Hepatocyte (in vitro differentiated cells): ENCODE measurements at places on chromosomes 6 and 20. TPM values are rescaled to one million over a fixed set of nuclear protein-coding genes. Genes with fewer than 3 reads are reported as not detected.

DNA sequence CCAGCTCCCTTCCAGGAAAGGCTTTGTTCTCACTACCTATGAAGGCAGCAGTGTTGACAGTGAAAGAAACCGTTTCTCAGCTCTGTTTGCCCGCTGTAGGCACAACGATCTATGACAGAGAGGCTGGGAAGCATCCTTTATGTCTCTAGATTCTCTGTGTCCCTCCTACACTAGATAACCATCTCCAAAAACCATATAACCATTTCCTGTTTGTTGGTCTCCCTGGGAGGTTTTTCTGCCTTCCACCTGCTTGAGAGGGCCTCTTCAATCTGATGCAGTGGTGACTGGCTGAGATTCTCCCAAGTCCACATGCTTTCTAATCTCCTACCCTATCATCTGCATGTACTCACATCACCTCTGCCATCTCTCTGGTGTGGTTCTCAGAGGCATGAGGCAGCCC, 32.0 kb upstream of the TMEM217 start:
- H3K4me1 ChIP-seq: no peaks in the 10 kb centered on the region
- H3K36me3 ChIP-seq: peaks cover 2% of the 10 kb centered on the region
- H3K27me3 ChIP-seq: no peaks in the 10 kb centered on the region
- DNase-seq: no peak
- no peak overlapping the region for H3K27ac ChIP-seq
- no peak overlapping the region for H3K4me3 ChIP-seq

DNA sequence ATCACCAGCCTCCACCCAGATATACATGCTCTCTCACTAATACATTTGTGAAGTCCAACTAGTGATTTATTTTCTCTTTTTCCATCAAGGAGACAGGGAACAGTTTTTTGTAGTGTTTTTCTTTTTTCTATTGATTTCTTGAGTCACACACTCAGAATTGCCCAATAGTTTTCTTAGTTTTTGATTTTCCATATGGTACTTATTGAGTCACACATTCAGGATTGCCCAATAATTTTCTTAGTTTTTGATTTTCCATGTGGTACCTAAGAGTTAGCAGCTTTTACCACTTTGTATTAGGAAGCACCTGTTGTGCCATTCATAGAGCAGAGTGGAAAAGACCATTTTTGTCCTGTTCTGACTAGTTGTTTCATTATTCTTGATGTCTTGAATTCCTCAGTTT, 1268.8 kb downstream of the EPHA7 start:
- H3K4me1 ChIP-seq: no peaks in the 10 kb centered on the region
- H3K4me3 ChIP-seq: no peak overlapping the region
- H3K27me3 ChIP-seq: no peaks in the 10 kb centered on the region
- no peak overlapping the region for H3K27ac ChIP-seq

Gene CD40
- 2.8 and 3.2 TPM in 2 replicates for total RNA-seq

- DNase-seq: no peak
- no peaks in the 10 kb centered on the region for H3K4me1 ChIP-seq
- H3K36me3 ChIP-seq: no peaks in the 10 kb centered on the region
- H3K4me3 ChIP-seq: no peak overlapping the region
Observed at GRCh38 chr20:7989379-7989778, 30.2 kb downstream of the TMX4 start.

DNA sequence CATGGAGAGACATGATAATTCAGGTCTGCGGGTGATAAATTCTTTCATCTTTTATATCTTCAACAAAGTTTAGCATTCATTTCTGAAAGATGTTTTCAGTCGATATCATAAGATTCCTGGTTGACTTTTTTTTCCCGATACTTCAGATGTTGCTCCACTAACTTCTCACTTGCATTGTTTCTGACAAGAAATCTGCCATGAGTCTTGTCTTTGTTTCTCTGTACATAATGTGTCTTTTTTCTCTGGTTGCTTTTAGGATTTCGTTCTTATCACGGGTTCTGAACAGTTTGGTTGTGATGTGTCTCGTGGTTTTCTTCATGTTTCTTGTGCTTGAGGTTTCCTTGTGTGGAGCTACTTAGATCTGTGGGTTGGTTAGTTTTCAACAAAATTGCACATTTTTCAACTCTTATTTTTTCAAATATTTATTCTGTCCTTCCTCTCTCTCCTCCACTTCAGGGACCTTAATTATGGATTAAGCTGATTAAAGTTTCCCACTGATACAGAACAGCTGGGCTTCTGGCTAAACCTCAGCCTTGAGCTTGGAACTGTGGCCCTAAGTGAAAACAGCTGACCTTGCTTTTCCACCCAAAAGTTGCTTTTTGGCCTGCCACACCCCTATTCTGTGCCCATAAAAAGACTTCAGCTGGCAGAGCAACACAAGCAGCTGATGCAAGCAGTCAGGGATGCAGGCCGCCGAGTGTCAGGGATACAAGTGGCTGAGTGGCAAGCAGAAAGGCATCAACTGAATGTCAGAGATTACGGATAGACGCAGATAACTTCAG, 97.9 kb upstream of the SNX9 start:
- no peak overlapping the region for H3K27ac ChIP-seq
- no peaks in the 10 kb centered on the region for H3K36me3 ChIP-seq
- no peaks in the 10 kb centered on the region for H3K4me1 ChIP-seq
- no peaks in the 10 kb centered on the region for H3K27me3 ChIP-seq
- H3K4me3 ChIP-seq: no peak overlapping the region
- no peak for DNase-seq

- no peaks in the 10 kb centered on the region for H3K27me3 ChIP-seq
- DNase-seq: peak; percentile 17
- H3K4me3 ChIP-seq: peak overlapping the region; percentile 73
- H3K4me1 ChIP-seq: peaks cover 31% of the 10 kb centered on the region
- H3K27ac ChIP-seq: peak overlapping the region; percentile 98
Observed at GRCh38 chr6:146545581-146545980, 1.9 kb downstream of the RAB32 start.

- DNase-seq: no peak
- H3K27ac ChIP-seq: peak overlapping the region; percentile 70
- H3K27me3 ChIP-seq: no peaks in the 10 kb centered on the region
- no peak overlapping the region for H3K4me3 ChIP-seq
- H3K36me3 ChIP-seq: no peaks in the 10 kb centered on the region
Observed at GRCh38 chr6:35600659-35601125, 88.0 kb upstream of the TULP1 start.

Gene ANKRD66
- not detected in 2 replicates for total RNA-seq

Gene ANGPT4
- total RNA-seq: not detected in 2 replicates

GRCh38 chr6:52718550-52718949, 44.7 kb downstream of the GSTA2 start:
- no peak for DNase-seq
- H3K4me1 ChIP-seq: no peaks in the 10 kb centered on the region
- no peak overlapping the region for H3K4me3 ChIP-seq
- H3K27me3 ChIP-seq: no peaks in the 10 kb centered on the region
- no peak overlapping the region for H3K27ac ChIP-seq

DNA sequence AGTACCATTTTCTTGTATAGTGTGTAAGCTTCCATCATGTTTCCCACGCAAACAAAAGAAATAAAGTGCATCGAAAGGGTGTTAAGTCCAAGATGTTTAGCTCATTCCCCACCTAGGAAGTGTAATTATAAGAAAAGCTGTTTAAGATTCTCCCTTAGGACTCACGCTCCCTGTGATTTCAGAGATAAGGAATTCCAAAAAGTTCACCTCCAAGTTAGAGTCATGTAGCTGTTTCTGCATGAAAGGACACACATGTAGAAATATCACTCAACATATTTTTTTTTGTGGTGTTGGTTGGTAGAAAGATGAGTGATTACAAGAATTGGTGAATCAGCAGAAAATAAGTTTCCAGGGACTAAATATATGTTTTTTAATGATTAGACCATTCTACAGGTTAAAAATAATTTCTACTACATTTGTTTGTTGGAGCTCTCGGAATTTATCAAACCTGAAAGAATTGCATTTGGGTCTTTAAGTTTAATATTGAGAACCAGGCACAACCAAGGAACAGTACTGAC, 10.4 kb downstream of the OPN5 start:
- no peak overlapping the region for H3K4me3 ChIP-seq
- DNase-seq: no peak
- H3K27me3 ChIP-seq: no peaks in the 10 kb centered on the region
- H3K27ac ChIP-seq: no peak overlapping the region
- H3K36me3 ChIP-seq: no peaks in the 10 kb centered on the region
- no peaks in the 10 kb centered on the region for H3K4me1 ChIP-seq

- no peak for DNase-seq
- H3K36me3 ChIP-seq: no peaks in the 10 kb centered on the region
- H3K4me1 ChIP-seq: no peaks in the 10 kb centered on the region
- peak overlapping the region; percentile 19 for H3K27ac ChIP-seq
- no peaks in the 10 kb centered on the region for H3K27me3 ChIP-seq
Observed at GRCh38 chr20:45945678-45946148, 11.2 kb downstream of the PCIF1 start.

GRCh38 chr20:10505827-10506226, 70.7 kb downstream of the SLX4IP start:
- no peaks in the 10 kb centered on the region for H3K36me3 ChIP-seq
- no peak overlapping the region for H3K4me3 ChIP-seq
- H3K27me3 ChIP-seq: no peaks in the 10 kb centered on the region
- peak; percentile 24 for DNase-seq
- H3K4me1 ChIP-seq: peaks cover 56% of the 10 kb centered on the region
- H3K27ac ChIP-seq: peak overlapping the region; percentile 87

GRCh38 chr20:35063168-35063567, 29.4 kb downstream of the TRPC4AP start:
- H3K4me1 ChIP-seq: no peaks in the 10 kb centered on the region
- H3K27ac ChIP-seq: no peak overlapping the region
- no peaks in the 10 kb centered on the region for H3K36me3 ChIP-seq
- no peak overlapping the region for H3K4me3 ChIP-seq
- H3K27me3 ChIP-seq: no peaks in the 10 kb centered on the region

- H3K4me1 ChIP-seq: peaks cover 7% of the 10 kb centered on the region
- no peak overlapping the region for H3K27ac ChIP-seq
- H3K4me3 ChIP-seq: no peak overlapping the region
Observed at GRCh38 chr6:24997905-24998304, 62.1 kb upstream of the RIPOR2 start.

Gene RNF8
- total RNA-seq: 25.1 and 30.6 TPM in 2 replicates

Gene JPH2
- 5.7 and 6.6 TPM in 2 replicates for total RNA-seq

- DNase-seq: peak; percentile 83
- H3K4me1 ChIP-seq: peaks cover 5% of the 10 kb centered on the region
- peak overlapping the region; percentile 85 for H3K27ac ChIP-seq
- no peaks in the 10 kb centered on the region for H3K27me3 ChIP-seq
Observed at GRCh38 chr6:20811109-20811761, 277.0 kb downstream of the CDKAL1 start.

GRCh38 chr6:140537834-140538705, 1163.6 kb upstream of the CITED2 start:
- H3K4me3 ChIP-seq: no peak overlapping the region
- peak; percentile 63 for DNase-seq
- H3K36me3 ChIP-seq: no peaks in the 10 kb centered on the region
- H3K4me1 ChIP-seq: peaks cover 14% of the 10 kb centered on the region
- peak overlapping the region; percentile 73 for H3K27ac ChIP-seq
- no peaks in the 10 kb centered on the region for H3K27me3 ChIP-seq

DNA sequence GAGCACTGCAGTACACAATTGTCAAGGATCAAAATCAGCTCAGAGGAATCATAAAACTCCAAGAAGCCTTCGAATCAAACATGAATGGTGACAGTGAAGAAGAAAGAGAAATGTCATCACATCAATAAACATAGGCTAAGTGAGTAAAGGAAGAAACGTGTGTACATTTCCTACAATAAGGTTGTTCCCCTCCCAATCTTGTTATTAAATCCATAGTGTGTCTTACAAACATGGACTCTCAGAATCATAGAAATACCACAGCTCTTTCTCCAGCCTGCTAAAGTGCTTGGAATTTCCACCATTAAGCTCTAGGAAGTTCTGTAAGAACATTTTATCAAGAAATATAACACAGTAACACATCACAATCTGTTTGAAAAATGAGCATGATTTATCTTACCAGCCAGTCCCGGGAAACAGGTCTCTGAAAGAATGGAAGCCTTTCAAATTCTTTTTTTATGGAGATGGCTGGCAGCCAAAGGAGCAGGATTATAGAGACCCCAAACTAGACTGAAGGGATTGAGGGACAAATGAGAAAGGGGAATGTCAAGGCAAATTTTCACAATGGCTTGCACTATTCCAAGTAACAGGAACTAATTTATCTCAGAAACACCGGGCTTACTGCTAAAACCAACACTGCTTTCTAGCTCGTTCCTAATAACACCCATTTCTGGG, 4.5 kb upstream of the TNFAIP3 start:
- H3K27me3 ChIP-seq: no peaks in the 10 kb centered on the region
- H3K27ac ChIP-seq: peak overlapping the region; percentile 78
- H3K4me3 ChIP-seq: no peak overlapping the region
- no peak for DNase-seq

Gene HCRTR2
- 0.16 and 0.17 TPM in 2 replicates for total RNA-seq

GRCh38 chr6:30102414-30102969, 10.4 kb downstream of the TRIM31 start:
- H3K4me1 ChIP-seq: peaks cover 20% of the 10 kb centered on the region
- H3K36me3 ChIP-seq: no peaks in the 10 kb centered on the region
- DNase-seq: no peak
- H3K27me3 ChIP-seq: peaks cover 37% of the 10 kb centered on the region

DNA sequence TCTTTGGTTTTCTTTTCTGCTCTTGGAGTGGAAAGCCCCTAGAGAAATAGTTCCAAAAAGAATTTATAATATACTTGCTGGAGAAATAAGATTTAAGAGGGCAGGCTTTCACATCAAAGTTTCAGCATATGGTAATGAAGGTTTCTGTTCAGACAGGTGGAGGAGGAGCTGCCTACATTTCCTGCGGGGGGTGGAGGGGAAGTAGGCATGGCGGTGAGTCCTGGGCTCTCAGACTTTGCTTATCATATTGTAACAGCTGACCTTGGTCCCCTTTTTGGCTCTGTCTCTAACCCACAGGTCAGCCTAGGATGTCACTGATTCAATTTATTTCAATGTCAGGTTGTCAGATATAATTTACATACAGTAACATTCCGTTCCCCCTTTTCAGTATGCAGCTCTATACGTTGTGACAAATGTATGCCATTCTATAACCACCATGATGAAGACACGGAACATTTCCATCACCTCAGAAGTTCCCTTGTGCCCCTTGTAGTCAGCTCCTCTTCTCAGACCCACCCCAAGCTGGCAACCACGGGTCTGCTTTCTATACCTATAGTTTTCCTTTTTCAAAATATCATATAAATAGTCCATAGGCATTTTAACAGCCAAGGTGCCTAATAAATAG, 77.6 kb upstream of the GGTLC1 start:
- DNase-seq: no peak
- H3K4me3 ChIP-seq: no peak overlapping the region
- no peak overlapping the region for H3K27ac ChIP-seq
- H3K27me3 ChIP-seq: no peaks in the 10 kb centered on the region
- H3K36me3 ChIP-seq: no peaks in the 10 kb centered on the region

GRCh38 chr6:30555816-30556065, 548 bp downstream of the GNL1 start:
- peak overlapping the region; percentile 79 for H3K4me3 ChIP-seq
- DNase-seq: no peak
- no peaks in the 10 kb centered on the region for H3K36me3 ChIP-seq
- peaks cover 13% of the 10 kb centered on the region for H3K4me1 ChIP-seq
- no peaks in the 10 kb centered on the region for H3K27me3 ChIP-seq

Gene DSP
- total RNA-seq: 123 and 156 TPM in 2 replicates

Gene TMEM217
- 0.87 and 2.7 TPM in 2 replicates for total RNA-seq

Gene C6orf163
- 1.3 and 2.5 TPM in 2 replicates for total RNA-seq

GRCh38 chr6:13479206-13479800, 8.1 kb downstream of the GFOD1 start:
- no peak overlapping the region for H3K4me3 ChIP-seq
- peaks cover under 1% of the 10 kb centered on the region for H3K27me3 ChIP-seq
- DNase-seq: no peak
- no peaks in the 10 kb centered on the region for H3K36me3 ChIP-seq
- H3K27ac ChIP-seq: no peak overlapping the region

Gene OR2B6
- total RNA-seq: not detected in 2 replicates

GRCh38 chr20:36462440-36463211, 78.7 kb upstream of the MYL9 start:
- peaks cover 52% of the 10 kb centered on the region for H3K4me1 ChIP-seq
- peak overlapping the region; percentile 88 for H3K27ac ChIP-seq
- H3K36me3 ChIP-seq: no peaks in the 10 kb centered on the region
- DNase-seq: peak; percentile 45
- H3K4me3 ChIP-seq: peak overlapping the region; percentile 94
- H3K27me3 ChIP-seq: no peaks in the 10 kb centered on the region

Gene ENPP3
- 1.0 and 2.7 TPM in 2 replicates for total RNA-seq
